SK-N-DZ (cell line): ENCODE measurements at places on chromosomes 2 and 18.

- peak; percentile 92 for DNase-seq
These were observed 365.5 kb downstream of the FIGN start for GRCh38 chr2:163370169-163370886.

DNA sequence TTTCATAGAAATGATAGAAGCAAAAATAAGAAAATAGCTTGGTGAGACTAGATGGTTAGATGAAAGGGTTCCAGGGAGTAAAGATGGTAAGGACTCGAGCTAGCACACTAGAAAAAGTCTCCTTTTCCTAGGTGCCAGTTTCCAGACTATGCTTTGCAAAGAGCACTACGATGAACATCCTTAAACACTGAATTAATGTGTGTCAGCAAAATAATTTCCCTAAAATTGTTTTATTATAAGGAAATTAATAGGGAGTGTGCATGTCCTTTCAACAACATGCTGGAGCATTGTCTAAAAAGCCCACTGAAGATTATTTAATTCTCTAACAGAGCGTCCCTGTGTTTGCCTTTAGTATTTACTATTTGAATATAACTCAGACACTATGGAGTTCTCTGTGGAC lies 107.4 kb upstream of the NDUFV2 start:
- no peak for DNase-seq

DNA sequence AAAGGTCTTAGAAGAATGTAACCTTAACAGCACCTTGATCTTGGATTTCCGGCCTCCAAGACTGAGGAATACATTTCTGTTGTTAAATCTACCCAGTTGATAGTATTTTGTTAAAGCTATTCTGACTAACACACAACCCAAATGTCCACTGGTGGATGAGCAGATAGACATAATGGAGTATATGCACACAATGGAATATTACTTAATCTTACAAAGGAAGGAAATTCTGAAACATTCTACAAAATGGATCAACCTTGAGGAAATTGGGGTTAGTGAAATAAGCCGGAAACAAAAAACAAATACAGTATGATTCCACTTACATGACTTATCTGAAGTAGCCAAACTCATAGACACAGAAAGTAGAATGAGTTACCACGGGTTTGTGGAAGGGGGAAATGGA lies 168.7 kb downstream of the ZNF804A start:
- no peak for DNase-seq

GRCh38 chr2:127407661-127408003 lies 10.6 kb upstream of the PROC start:
- DNase-seq = no peak

DNA sequence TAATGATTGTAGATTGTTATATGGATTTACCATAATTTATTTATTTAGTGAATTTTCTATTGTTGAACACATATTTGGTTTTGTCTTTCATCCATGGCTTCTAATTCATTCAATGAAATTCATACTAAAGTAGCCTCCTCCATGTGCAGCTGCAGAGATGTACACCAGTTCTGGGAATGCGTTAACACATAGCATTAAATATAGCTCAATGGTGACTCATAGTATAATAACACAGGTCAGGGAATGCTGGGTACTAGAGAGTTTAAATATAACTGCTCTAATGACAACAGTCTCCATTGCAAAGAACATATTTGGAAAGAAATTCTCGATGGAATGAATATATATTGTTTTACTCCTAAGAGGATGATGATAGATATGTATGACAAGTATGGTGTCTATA lies 1190.2 kb upstream of the NRXN1 start:
- DNase-seq = no peak

DNA sequence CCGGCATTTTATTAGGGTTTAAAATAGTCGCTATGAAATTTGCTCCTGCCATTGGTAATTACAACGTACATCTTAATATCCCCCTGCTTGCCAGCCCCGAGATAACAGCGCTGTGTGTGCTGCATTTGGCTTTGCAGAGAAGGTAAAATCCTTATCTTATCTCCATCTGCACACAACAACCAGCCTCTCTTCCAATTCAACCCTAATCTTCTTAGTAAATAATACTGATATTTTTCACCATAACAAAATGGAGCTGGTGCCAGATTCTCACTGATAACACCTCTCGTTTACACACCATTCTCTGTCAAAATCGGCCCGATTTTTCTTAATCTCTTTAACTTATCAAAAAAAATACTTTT lies 61.4 kb upstream of the SIX3 start:
- DNase-seq = no peak
